GM12865 (cell line): ENCODE measurements at places on chromosomes 2 and 18.

DNA sequence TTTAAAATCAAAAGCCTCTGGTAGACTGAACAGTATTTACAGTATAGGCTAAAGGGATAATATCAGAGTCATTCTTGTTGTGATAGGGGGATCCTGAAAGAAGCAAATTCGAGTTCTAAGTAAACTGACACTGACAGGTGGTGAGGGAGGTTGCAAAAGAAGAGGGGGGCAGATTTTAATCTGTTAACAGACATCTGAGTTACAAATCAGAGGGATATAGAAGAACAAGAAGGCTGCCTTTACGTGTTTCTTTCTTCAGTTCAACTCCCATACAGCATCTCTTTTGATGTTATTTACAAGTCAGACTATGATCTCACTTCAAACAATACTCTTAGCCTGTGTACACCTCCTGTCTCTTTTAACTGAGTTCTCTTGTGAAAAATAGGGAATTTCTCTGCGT, 16.3 kb upstream of the ITGA4 start:
- no peak for DNase-seq

- no peak for DNase-seq
Measured at GRCh38 chr2:29766191-29766590, 155.2 kb downstream of the ALK start.

DNA sequence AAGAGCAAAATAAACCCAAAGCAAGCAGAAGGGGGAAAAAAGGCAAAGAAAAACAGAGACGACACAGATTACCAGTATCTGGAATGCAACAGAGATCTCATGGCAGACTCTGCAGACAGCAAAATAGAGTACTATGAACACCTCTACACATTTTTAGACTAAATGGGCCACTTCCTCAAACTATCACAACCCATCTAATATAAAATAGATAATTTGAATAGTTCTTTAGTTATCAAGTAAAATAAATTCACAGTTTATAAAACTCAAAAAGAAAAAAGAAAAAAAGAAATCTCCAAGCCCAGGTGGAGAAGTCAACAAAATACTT, 16.6 kb downstream of the SESTD1 start:
- no peak for DNase-seq

GRCh38 chr2:184596819-184597411, 1.4 kb upstream of the ZNF804A start:
- DNase-seq = no peak

DNA sequence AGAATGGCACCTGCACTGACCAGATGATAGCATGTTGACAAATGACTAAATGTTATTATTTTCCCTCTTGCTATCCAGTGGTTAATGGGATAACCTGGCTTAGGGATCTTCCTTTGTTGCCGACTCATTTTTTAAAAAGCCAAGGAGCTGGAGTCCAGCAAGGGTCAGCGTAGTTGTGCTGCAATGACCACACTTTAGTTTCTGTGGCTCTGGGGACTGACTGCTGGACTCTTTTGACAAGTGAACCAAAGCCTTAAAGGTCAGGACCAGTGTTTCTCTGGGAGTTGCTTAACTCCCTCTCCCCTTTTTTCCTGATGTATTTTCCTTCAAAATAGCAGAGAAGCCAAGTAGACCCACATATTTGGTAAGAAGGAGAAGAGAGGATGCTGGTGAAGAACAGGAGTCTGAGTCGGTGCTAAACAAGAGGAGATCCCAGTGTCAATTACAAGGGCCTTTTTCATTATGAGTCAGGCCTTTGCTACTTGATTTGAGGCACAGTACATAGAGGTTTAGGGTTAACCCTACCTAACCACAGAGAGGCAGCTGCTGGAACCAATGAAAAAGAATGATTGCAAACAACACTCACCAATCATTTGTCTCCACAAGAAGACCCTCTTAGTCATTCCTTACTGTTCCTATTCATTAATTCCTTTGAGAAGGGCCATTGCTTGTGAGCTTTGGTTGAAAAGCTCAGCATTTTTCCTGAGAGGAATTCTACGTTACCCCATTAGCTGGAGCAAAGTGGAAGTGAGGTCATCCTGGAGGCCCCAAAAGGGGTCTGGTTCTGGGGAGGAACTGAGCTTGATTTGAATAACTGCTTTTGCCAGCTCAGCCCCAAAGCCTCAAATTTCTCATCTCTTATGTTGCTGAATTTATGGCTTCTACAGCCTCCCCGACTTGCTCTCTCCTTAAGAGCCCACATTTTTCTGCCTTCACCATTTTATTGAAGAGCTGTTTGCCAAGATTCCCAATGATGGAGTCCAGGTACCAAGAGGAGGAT, 137.6 kb upstream of the HNMT start:
- DNase-seq = peak; percentile 67

- DNase-seq = no peak
Measured at GRCh38 chr2:26122630-26123029, 50.3 kb upstream of the GAREM2 start.

GRCh38 chr2:20418519-20418918, 28.4 kb upstream of the RHOB start:
- no peak for DNase-seq

DNA sequence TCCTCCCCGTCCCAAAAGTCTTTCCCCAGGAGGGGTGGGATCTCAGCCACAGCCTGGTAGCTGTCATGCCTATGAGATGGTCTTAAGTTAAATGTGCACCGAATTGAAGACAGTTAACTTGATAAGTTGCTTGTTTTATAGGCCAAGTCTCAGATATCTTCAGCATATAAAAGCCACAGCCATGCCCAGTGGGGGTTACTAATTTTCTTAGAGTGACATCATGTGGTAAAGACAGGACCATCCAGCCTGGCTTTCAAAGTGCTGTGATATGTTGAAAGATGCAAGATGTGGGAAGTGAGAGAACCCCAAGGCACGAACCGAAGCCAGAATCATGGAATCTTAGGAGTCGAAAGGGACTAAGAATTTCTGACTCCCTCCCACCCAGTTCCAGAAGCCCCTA, 42.1 kb upstream of the FAM124B start:
- no peak for DNase-seq

GRCh38 chr18:13558124-13558523, 168.2 kb downstream of the FAM210A start:
- peak; percentile 82 for DNase-seq

DNA sequence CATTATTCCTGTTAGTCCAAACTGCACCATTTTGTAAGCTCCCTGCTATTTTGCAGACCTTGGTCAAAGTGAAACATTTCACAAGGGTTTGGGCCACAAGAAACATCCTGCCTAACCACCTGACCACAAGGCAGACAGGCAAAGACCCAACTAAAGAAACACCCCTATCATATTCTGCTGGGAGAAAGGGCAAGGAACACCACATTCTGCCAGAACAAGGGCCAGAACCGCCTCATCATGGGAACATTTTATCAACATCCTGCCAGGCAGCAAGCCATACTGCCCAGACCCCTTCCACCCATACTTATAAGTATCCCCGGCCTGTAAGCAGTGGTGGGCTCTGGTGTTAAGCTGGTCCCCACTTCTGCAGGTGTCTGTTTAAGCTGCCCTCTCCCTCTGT, 12.0 kb upstream of the RAB31 start:
- DNase-seq = no peak

GRCh38 chr2:46827274-46828134, 88.1 kb downstream of the MCFD2 start:
- DNase-seq = no peak

DNA sequence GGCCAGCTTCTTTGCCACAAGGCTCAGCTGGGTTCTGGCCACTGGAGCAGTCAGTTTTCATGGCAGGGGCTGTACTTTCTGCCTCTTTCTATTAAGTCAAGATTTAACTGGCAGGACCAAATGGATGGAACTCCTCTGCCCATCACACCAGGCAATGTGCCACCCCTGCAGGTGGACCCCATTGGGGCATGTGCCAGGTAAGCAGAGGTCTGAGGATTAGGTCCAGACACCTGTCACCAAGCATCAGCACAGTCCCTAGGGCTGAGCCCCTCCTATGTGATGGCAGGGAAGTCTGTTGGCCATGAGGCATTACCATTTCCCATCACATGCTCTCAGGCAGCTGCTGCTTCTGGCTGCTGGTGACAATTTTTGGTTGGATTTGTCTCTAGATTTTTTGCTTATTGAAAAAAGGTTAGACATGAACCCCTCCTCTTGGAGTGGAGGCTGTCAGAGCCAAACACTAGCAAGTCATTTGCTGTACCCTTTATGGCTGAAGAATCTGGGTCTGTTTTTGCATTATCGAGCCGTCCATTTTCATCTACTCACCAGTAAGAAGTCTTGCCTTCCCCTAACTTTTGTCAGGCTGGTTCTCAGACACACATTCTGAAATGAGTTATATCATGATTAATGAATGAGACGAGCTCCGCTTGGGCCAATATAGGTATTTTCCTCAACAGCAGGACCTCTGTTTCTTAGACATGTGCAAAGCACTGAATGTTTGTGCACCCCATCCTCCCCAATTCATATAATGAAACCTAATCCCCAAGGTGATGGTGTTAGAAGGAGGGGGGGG, 328.0 kb downstream of the TSN start:
- no peak for DNase-seq

DNA sequence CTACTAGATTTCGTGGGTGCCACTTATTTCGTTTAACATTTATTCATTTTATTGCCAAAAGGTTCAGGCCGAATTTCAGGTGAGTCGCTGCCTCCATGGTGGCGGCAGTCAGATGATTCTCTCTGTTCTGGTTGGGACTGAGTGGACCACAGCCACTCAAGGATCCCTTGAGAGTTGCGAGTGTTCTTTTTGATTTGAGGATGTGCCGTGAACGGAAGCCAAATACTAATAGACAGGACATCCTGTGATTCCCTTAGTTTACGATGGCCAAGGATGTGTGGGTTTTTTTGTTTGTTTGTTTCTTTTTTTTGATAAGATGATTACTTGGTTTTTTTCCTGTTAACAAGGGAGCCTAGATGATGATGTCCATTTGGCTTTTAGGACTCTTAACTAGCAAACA, 13.2 kb downstream of the MAPRE2 start:
- DNase-seq = no peak

DNA sequence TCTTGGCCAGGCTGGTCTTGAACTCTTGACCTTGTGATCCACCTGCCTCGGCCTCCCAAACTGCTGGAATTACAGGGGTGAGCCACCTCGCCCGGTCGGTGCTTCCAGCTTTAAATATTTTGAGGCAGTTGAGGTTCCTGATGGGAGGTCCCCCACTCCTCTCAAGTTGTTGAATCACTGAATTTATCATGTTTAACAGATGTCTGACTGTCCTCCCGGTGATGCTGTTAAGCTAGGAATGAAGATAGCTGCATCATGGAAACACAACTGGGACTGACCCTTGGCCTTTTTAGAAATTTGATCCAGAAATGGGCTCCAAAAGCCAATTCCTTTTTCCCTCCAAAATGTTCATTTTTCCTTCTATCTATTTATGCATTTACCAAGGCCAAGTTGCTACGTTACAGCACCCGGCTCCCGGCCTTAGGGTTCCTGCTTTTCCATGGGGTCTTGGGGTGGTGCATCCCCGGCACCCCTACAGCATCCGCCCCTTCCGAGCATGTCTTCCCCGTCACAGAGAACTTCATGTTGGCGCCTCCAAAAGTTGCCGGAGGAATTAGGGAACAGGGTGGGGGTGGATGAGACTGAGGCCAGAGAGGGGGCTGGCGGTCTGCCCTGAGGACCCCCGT, 43.9 kb downstream of the PAX8 start:
- DNase-seq = no peak

DNA sequence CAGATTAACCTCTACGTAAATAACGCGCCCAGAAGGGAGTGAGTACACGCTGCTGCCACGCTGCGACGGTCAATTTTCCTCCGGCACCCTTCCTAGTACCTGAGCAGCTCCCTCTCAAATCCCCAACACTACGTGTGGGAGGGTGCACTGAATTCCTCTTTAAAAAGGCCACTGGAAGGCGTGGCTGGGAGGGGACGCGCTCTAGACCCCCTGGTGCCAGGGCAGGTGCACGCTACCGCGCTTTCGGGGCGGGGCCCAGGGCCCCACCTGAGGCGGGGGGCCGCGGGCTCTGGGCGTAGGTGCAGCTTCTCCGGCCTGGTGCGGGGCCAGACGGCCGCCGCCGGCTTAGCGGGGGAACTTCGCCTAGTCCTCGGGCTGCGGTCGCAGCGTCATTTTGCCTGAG, 668 bp upstream of the ANKRD12 start:
- peak; percentile 56 for DNase-seq

GRCh38 chr2:101698014-101698843, 722 bp downstream of the MAP4K4 start:
- DNase-seq = no peak

GRCh38 chr18:46324087-46324955, 220.1 kb downstream of the HAUS1 start:
- peak; percentile 21 for DNase-seq

DNA sequence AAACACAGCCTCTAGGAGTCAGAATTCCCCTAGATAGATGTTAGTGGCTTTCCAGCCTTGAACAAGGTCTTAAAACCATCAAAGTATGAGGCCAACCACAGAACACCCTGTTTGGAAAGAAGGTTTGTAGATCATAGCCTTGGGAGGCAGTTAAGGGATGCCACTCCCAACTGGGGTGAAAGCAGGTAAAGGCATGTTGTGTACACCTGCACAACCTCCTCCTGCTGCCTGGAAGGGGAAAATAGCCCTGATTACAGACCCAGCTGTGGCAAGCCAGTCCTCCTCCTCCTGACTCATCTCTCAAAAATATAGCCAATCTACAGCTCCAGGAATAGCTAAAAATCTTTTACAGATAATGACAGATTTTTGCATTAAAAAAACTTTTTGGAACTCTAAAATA, 108.1 kb downstream of the RBM43 start:
- no peak for DNase-seq

DNA sequence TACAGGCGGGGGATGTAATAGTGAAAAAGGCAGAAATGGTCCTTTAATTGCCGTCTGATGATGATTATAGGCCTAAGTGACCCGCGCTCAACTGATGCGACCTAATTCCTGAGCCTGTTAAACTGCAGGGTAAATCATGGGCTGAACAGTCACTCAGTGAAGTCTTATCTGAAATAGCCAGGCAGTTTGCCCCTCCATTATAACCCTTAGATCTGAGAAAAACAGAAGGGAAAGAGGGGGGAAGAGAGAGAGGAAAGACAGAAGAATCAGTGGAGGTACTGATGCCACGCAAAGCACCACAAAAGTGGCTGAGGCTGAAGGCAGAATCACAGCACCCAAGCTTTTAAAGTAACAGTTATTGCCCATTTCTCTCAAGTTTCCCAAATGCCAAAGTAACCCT, 73.1 kb upstream of the DNMT3A start:
- DNase-seq = no peak
